ENCODE measurements at places on chromosomes 6 and 20.

DNA sequence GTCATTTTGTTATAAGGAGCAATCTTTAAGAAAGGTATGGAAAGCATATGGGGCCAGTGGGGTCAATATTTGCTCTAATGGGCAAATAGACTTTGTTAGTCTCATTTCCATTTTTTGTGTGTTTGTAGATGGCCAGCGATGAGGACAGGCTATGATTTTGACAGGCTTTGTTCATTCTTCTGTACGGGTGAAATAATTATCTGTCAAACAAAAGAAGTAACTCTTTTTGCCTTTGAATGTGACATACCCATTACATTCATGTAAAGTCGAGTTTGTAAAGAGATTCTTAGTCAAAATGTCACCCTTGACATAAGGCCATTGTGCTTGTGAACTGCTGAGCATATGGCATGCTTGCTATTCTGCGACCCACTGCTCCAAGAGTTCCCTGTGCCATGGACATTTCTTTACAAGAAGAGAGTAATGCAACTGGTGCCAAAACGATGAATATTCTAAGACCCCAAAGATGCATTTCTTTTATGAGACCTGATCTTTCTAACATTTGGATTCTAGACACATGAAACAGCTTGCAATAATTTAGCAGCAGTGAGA lies 38.2 kb upstream of the JAG1 start:
- DNase-seq, result no peak

DNA sequence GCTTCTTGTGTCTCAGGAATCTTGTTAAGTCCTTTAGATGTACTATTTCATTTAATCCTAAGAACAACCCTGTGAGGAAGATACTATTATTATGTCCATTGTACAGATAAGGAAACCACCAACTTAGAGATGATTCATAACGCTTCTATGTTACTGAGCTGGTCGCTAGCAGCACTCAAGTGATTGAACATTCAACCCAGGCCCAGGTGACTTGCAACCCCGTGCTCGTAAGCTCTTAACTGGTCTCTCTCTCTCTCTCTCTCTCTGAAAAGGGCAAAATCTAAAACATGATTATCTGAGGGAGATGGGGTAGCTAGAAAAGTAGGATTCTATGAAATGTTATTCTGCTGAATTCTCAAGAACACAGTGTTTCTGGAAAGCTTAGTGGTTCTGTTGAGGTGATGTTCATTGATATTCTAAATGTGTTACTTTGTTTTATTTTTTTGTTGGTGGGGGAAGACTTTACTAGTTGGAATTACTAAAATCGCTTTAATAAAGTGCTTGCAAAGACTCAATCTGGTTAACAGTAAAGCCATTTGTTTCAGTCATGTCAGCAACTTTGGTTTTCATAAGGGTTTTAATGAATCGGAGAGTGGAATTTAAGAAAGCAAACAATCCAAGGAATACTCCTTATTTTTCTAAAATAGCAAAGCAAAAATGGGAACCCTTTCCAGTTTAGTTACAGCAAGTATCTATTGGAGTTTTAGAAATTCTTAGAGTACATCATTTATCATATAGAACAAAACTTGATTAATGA lies 265.0 kb upstream of the TAB2 start:
- DNase-seq, result no peak

GRCh38 chr6:53168516-53169267 lies 20.1 kb upstream of the GCM1 start:
- no peak for DNase-seq

DNA sequence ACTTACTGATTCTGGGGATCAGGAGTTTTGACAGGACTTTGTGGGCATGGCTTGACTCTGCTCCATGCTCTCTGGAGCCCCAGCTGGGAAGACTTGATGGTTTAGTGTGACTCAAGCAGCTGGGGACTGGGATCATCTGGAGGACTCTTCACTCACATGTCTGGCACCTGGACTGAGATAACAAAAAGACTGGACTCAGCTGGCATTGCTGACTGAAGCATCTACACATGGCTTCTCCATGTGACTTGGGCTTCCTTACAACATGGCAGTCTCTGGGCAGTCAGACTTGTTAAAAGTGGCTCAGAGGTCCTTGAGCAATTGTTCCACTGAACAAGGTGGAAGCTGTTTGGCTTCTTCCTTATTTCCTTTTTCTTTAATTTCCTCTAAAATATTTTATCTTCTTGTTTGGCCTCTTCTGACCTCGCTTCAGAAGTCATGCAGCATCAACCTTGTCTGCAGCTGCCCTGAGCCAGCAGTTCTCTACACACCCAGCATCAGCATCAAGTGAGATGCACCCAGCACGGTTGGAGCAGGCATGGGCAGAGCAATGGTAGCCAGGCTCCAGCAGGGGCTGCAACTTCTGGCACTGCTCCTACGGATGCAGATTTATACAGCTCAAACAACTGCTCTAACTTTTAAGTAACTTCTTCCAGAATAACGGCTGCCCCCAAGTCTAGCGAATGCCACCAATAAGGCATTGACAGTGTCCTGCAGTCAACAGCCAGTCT lies 5.6 kb upstream of the HM13 start:
- DNase-seq, result no peak

- no peak for DNase-seq
Observed at GRCh38 chr6:105226598-105227294, 46.9 kb upstream of the POPDC3 start.

DNA sequence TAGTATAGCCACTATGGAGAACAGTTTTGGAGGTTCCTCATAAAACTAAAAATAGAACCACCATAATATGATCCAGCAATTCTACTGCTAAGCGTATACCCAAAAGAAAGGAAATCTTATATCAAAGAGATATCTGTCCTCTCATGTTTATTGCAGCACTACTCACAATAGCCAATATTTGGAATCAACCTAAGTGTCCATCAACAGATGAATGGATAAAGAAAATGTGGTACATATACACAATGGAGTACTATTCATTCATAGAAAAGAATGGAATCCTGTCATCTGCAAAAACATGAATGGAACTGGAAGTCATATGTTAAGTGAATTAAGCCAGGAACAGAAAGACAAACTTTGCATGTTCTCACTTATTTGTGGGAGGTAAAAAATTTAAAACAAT lies 5.7 kb upstream of the CD2AP start:
- no peak for DNase-seq

DNA sequence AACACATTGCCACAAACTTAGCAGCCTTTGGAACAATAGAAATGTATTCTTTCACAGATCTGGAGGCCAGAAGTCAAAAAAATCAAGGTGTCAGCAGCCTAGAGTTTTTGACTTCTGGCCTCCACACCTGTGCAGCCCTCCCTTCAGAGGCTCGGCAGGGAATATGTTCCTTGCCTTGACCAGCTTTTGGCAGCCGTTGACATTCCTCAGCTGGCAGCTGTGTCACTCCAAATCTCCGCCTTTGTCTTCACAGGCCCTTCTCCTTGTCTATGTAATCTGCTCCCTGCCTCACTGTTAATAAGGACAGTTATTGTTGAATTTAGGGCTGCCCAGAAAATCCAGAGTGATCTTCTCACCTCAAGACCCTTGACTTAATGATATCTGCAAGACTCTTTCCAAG lies 17.2 kb upstream of the AHI1 start:
- no peak for DNase-seq

DNA sequence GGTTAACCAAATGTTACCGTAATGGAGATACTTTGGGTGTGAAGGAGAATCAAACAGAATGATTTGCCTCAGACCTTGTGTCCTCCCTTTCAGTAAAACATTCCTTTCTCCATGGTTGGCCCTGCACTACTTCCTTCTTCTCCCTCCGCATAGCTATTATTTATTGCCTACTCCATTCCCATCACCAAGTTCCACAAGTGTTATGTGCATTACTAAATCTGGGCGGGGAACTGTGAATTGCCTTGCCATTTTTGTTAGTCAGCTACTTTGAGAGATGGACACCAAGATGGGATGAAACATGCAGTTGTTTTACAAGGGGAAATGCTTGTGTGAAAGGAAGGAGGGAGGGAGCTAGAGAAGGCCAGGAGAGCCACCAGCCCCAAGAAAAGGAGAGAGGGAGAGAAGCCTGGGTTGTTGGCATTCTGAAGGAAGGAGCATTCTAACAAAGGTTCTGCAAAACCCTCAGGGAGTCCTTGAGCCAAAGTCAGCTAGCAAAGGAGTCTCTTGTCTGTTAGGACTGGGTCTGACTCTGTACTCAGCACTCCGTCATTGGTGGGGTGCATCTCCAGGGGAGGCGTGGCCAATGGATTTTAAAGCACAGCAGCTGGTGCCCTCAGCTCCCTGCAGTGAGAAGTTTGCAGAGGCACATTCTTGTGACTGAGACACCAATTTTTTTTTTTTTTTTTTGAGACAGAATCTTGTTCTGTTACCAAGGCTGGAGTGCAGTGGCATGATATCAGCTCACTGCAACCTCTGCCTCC lies 83.6 kb upstream of the CHD6 start:
- DNase-seq, result no peak

DNA sequence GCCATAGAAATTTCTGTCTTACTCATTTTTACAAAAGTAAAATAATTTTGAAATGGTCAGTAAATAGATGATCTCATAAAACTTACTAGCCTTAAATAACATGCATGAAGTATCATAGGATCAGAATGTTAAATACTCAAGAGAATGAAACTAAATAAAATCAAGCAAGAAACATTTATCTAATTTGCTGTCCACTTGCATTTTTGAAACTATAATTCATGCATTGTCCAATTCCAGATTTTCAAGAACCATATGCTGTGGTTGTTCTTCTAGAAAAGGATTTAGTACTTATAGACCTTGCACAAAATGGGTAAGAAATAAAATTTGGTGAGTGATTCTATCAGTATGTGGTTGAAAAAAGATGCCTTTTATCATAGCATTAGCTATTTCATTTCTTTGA lies 107.0 kb downstream of the STXBP5 start:
- no peak for DNase-seq

DNA sequence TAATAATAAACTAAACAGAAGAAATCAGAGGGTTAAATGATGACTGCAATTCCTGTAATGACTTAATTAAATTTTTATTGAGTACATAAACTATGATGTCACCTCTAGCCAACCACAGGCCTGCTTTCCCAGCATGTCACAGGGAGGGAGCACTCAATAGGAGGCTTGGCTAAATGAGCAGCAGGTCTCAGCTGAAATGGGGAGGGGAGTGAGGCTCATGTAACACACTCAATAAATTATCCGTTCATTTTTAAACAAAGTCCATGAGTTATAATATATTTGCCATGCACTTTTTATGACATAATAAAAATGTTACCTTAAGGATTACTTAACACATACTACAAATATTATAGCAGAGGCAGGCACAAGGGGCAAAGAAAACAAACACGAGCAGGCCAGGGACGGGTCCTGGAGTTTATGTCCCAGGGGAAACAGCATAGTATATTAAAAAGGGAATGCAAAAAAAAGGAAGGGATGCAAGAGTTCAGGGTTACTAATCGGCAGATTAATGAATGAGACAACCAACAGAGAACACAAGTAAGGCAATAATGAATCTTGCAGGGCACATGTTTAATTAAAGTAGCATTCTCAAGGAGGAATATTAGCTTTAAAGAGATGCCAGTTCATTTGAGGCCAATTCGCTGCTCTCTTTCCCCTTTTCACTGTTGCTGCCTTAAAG lies 27.1 kb upstream of the FAM83C start:
- DNase-seq, result no peak

GRCh38 chr20:13170771-13171170 lies 50.3 kb upstream of the ISM1 start:
- DNase-seq, result no peak

DNA sequence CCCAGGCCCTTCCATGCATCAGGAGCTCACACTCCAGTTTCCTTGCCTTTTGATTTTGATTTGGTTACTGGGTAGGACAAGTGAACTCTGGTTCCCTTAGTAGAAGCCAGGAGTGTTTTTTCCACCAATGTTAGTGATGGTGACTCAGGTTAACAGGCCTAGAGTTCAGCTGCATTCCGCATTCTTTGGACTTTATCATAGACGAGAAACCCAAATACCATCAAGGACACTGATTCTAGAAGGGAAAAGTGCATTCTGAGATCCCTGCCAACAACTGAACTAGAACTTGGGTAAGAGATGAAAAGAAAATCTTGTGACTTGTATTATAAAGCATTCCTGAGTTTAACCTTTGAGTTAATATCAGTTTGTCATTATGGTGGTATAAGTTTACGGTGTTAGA lies 8.9 kb downstream of the GSS start:
- no peak for DNase-seq

DNA sequence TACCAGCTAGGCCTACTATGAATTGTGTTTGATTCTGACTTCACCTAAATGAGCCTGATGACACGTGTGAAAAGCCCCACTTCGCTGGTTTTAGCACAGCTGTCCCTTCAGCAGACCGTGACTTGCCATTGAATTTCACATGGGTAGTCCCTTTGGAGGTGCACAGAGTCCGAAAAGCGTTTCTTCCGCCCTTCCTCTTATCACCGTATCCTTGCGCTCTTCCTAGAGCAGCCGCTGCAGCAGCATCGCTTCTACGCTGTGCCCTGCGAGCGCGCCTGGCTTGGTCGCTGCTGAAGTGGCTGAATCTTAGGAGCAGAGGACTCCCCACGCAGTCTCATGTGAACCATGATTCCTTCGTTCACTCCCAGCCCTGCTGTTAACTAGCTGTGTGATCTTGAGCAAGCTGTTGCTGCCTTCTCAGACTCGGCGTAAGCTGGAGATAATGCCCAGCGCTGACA lies 127.0 kb downstream of the PACRG start:
- DNase-seq, result no peak

DNA sequence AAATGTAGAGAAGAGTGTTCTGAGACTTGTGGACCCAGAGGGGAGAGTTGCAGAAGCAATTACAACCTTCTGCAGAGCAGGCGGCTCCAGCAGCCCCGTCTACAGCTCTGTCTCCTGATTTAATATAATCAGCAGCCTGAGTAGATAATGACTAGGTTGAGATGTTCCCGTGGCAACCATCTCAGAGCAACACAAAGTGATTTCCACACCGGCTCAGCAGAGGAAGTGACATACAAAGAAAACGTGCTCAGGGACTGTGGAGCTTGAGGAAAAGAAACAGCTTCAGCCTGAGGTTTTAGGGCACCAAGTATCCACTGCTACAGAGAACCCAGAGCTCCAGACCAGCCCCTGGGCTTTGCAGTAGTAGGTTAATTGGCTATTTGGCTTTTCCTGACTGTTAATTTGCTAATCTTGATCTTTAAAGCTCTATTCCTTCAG lies 136.4 kb downstream of the MTFR2 start:
- DNase-seq, result no peak

All from GM10248 (cell line).